Stimulated activated naive CD8-positive, alpha-beta T cell treated with anti-CD3 and anti-CD28 coated beads, Interleukin-15, amount 100 ng/mL, for 72 hours (primary cell): ENCODE measurements at places on chromosomes 5 and 9.

DNA sequence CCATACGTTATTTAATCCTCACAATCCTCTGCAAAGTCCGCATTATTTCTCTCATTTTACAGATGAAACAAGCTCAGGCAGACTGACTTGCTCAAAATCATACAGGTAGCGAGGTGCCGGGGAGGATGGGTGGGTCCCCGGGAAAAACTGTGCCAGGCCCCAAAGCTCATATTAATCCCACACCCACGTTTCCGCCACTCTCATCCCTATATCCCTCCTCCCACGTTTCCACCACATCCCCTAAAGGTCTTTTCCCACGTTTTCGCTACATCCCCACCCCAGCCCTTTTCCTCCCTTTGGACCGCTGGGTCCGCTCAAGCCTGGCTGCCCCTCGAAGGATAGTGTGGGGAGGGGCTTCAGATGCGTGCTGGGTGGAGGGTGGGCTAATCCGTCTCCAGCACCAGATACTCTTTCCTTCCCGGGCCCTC is 434 bp upstream of the FSD1L start:
- no peak for DNase-seq

- peak; percentile 57 for DNase-seq
Observed at GRCh38 chr9:130461218-130461630, 16.5 kb downstream of the ASS1 start.

GRCh38 chr5:66134407-66134861 is 9.7 kb upstream of the SREK1 start:
- DNase-seq: no peak

- no peak for DNase-seq
Observed at GRCh38 chr5:61882901-61883500, 423.0 kb upstream of the KIF2A start.

DNA sequence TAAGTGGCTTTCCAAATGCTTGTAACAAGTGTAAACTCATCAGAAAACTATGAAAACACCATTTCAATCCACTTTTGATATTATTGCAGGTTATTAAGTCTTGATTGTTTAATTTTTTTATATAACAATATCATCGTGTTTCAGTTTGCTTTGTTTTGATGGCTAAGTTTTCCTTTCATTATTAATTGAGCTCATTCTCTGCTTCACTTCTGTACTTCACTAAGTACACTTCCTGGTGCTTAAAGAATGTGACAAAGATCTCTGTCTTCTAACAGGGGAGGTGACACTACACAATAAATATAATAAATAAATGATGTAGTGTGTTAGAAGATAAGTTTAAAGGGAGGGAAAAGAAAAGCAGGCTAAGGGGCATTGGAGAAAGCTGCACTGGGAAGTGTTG is 13.0 kb upstream of the RAD23B start:
- no peak for DNase-seq

GRCh38 chr9:114919611-114920010 is 10.8 kb downstream of the TNFSF8 start:
- peak; percentile 47 for DNase-seq

DNA sequence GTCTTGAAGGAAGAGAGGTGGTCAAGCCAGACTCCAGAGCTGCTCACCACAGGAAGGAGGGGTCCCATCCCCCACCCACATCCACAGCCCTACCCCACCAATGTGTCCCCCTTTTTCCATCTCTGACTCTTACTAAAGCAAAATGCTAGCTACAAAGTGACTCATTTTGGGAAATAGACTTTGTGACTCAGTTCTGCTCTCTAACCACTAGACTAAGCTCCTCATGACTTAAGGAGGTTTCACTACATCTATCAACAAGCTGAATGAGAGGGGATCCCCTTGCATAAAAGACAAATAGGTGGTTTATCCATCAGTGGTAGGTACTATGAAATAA is 35.1 kb upstream of the ADRB2 start:
- DNase-seq: peak; percentile 69

- no peak for DNase-seq
Observed at GRCh38 chr5:1349246-1349645, 4.3 kb upstream of the CLPTM1L start.

- no peak for DNase-seq
Observed at GRCh38 chr5:181062631-181063030, 22.6 kb downstream of the BTNL9 start.

- DNase-seq: no peak
Observed at GRCh38 chr9:127943011-127943662, 5.5 kb upstream of the DPM2 start.

- no peak for DNase-seq
Observed at GRCh38 chr5:135952683-135953082, 2.1 kb downstream of the LECT2 start.

DNA sequence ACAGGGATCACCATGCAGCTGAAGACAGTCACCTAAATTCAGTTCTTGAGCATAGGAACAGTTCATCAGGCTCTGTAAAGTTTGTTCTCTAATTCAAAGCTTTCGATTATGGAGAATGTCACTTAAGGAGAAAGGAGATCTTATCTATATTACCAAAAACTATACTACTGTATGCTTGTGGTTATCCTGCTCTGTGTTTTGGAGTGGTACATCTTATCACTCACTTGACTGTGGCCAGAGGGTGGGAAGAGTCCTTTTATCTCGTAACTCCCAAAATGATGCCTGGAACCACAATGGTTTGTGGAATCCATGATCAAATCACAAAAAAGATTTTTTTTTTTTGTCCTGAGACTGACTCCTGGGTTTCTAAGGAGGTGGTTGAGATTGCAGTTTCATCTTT is 230.7 kb downstream of the COMMD10 start:
- DNase-seq: no peak

DNA sequence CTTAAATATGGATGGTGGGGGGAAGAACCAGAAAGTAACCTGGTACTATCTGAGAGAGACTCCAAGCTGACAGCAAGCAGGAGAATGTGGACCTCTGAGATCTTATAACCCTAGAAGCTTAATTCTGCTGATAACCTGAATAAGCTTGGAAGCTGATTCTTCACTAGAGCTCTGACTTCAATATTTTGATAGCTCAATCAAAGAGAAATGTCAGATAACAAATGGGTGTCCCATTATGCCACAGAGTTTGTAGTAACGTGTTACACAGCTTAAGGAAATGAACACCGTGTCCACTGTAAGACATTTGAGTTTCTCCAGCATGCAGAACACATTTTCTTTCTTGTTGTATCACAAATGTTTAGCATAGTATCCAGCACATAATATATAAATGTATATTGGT is 626.7 kb downstream of the CDH12 start:
- no peak for DNase-seq

- no peak for DNase-seq
Observed at GRCh38 chr5:40780199-40780598, 18.0 kb downstream of the PRKAA1 start.

DNA sequence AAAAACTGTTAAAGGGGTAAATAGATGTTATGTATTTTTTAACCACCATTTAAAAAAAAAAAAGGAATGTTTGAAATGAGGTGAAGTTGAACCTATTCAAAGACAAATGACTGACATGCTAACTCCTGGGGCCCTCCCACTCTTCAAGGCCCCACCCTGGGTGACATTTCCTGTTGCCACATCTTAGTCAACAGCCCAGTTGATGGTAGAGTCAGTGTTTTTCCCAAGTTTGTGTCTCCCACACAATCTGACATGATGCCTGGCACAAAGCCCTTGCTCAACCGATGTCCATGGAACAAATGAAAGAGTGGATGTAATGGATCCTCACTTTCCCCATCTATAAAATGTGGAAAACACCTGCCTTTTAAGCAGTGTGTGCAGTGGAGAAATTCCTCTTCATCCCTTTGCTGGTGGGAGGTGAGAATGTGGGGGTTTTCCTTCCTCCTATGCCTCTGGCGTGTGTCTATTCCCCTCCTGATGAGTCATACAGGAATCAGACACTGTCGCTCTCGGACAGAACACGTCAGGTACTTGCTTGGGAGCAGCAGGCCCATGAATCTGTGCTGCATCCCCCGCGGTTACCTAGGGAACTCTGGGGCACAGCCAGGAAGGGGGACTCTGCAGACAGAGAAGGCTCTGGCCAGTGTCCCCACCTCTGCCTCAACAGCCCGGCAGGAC is 13.7 kb upstream of the ADRA1B start:
- DNase-seq: no peak

GRCh38 chr5:50691399-50692016 is 25.1 kb downstream of the PARP8 start:
- DNase-seq: no peak

GRCh38 chr5:132489871-132490483 is 596 bp downstream of the IRF1 start:
- DNase-seq: peak; percentile 59

DNA sequence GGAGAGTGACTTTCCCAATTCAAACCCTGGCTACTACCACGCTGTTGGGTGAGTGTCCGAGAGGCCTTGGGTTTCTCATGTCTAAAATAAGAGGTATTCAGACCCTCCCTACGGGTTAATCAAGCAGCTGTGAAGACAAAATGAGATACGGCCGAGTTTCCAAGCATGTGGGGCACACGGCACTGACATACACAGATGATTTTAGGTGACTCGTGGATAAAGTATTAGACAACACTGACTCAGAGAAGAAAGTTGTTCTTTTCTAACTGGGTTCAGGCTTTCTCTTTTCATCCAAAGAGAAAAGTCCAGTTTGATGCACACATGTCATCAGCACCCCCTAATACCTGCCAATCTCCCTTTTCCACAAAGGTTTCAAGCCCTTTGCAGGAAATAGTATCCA is 15.6 kb downstream of the FOXI1 start:
- no peak for DNase-seq

DNA sequence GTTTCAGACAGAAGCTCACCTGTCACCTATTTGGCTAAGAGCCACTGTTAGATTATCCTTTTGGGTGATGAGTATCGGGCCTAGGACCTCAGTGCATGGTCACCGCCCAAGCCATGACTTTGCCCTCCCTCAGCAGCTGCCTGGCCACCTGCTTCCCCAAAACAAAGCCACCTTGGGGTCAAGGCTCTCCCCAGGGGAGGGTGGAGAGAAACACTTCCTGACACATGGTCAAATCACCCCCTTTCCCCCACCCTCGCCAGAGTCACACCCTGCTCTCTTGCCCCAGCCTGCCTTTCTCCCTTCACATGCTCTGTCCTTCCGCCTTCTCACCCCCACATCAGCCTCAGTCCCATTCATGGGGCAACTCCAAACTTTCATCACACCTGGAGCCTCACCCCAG is 1.7 kb upstream of the HBEGF start:
- no peak for DNase-seq

DNA sequence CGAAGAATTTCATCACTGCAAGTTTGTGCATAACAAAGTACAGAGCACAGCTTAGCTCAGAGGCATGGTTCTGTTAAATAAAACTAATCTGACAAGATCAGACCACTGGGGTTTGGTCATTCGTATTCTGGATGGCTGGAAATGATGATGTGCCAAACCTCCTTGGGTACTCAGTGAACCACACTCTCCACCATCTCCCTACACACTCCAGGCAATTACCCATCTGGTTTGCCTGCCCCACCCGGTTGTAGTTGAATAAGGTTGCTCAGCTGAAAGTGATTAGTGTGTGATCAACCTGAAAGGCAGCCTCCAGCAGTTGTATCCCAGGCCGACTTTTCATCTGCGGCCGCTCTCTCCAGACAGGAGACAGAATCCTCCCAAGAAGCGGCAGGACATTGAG is 371.4 kb downstream of the TLE1 start:
- DNase-seq: no peak

- no peak for DNase-seq
Observed at GRCh38 chr9:126515873-126516505, 97.7 kb upstream of the LMX1B start.

GRCh38 chr5:171367424-171368370 is 20.0 kb upstream of the NPM1 start:
- DNase-seq: no peak

- no peak for DNase-seq
Observed at GRCh38 chr9:70043689-70044489, at the start of gene MAMDC2. Gene MAMDC2, plus strand, starts transcription at chr9:70043848. Its CDS starts 350 bp downstream, at chr9:70044198.

DNA sequence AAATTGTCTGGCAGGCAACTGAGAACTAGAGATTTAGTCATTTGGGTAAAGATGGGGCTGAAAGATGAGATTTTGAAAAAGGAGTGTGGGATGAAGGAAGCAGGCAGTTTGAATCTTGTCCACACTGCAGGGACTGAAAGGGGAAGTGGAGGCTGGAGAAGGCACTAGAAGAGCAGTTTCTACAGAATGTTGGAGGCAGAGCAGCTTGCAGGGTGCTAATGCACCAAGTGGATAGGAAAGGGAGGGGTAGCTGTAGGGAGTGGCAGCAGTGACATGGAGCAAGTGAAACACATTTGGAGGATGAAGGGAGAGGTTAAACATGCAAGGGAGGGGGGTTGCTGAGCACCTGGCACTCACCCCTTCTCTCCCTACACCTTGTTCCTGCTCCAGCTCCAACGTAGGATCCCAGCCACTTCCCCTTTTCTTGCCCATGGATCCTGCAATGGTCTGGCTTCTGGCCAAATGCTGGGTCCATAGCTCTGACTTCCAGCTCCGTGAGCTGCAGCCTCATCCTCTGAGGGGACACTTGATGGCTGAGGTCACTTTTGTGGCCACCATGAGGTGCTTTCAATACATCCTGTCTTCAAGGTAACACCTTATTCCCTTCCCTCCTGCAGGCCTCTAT is 30.0 kb upstream of the FGD3 start:
- no peak for DNase-seq

DNA sequence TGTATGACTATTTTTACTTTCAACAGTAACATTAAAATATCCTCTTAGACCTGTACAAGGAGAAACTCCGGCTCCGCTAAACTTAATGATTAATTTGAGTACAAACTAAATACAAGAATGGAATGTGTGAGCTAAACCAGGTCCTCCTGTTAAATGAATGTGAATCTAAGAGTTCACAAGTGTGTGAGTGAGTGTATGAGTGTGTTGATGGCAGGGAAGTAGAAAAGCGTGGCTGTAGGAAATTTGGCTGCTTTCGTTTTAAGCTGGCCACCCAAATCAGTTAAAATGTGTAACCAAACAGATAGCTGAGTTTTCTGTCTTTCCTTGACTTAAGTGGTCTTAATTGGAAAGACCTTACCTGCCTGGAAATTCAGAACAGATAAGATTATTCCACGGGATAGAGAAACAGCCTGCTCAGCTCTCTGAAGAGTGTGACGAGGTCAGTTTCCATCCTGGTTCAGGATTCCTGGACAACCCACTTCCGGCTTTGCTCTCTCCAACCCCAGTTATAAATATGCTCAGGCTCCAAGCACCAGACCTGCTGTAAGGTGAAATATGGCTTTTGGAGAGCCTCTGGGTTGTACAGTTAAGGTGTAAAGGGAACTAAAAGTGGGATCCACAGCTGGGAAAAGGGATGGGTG is 908.6 kb upstream of the EDIL3 start:
- DNase-seq: no peak

- DNase-seq: no peak
Observed at GRCh38 chr9:18606846-18607245, 132.9 kb downstream of the ADAMTSL1 start.
